ENCODE measurements at places on chromosomes 6 and 20. TPM values are rescaled to one million over a fixed set of nuclear protein-coding genes. Genes with fewer than 3 reads are reported as not detected.

The DEFB113 gene
- not detected for total RNA-seq

The SLC17A1 gene
- total RNA-seq: not detected

The MBOAT1 gene
- 32.3 TPM for total RNA-seq

The FRK gene
- total RNA-seq: 1.3 TPM

The BMP5 gene
- not detected for total RNA-seq

The TAAR2 gene
- not detected for total RNA-seq

The ARFGAP1 gene
- 35.3 TPM for total RNA-seq

The ARMC2 gene
- total RNA-seq: 2.5 TPM

The NFATC2 gene
- 0.25 TPM for total RNA-seq

The GJA10 gene
- total RNA-seq: not detected

- DNase-seq: no peak
Measured at GRCh38 chr6:62474793-62475192, 188.8 kb upstream of the KHDRBS2 start.

GRCh38 chr6:28354688-28355554 is 5.2 kb downstream of the ZKSCAN3 start:
- DNase-seq: no peak

GRCh38 chr6:113824866-113825265 is 32.3 kb upstream of the MARCKS start:
- no peak for DNase-seq

DNA sequence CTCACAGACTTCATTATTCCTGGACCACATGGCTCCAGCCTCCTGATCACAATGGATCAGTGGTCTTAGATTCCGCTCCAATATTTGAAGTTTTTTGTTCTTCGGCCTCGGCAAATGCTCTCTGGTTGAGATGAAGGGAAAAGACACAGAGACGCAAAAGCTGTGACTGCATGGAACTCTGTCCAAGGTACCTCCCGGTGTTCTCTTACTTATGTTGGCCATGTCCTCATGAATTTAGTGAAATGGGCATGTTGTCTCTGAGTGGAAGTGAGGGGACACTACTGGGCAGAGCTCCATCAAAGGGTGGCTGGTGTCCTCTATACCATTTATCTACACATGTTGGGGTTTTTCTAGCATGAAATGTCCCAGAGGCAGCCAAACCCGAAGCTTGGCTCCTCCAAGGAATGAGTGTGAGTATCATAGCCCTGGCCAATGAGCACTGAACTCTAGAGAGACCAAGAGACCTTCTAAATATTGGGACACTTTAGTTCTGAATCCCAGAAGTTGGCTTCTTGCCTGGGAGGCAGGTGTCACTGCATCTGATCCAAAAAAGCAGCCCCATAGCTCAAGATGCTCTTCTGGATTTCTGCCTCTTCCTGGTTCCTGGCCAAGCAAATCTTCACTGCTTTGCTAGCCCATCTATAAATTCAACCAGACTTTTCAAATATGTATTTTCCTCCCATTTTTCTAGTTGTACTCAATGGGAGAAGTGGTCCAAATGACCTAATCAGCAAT is 34.1 kb downstream of the HLA-G start:
- no peak for DNase-seq

DNA sequence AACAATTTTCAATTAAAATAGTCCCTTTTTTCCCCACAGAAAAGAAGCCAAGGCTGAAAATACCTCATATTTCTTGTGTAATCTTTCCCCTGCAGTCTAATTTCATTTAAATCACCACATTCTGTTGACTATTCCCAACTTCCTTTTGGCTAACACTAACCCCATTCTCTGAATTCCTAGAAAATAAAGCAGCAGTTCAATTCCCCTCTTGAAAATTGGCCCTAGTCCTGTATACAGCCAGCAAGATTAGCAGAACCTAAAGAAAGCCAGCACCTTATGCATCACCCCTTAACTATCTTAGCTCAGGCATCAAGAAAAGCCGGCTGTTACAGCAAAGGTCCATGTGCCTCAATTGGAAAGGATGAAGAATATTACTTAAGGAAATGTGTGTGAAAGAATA is 69.7 kb downstream of the MDN1 start:
- DNase-seq: no peak

DNA sequence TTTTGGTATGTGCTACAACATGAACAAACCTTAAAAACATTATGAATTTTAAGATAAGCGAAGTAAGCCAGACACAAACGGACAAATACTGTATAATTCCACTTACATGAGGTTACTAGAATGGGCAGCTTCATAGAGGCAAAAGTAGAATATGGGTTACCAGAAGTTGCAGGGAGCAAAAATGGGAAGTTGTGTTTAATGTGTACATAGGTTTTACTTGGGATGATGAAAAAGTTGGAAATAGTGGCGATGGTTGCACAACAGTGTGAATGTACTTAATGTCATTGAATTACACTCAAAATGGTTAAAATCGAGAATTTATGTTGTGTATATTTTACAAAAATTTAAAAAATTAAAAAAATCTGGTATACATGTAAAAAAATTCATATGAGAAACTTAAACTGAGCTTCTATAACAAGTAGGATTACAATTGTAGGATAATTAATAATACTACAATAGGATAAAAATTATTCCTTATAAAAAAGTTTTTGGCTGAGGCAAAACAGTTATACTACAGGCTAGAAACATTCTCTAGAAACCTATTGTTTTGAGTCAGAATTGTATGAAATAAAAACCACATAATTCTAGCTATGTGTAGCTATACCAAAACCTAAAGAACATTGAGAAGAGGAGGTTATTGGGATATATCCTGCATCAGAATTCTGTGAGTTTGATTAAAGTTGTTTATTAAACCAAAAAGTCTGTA is 24.8 kb upstream of the DYNLRB1 start:
- no peak for DNase-seq

DNA sequence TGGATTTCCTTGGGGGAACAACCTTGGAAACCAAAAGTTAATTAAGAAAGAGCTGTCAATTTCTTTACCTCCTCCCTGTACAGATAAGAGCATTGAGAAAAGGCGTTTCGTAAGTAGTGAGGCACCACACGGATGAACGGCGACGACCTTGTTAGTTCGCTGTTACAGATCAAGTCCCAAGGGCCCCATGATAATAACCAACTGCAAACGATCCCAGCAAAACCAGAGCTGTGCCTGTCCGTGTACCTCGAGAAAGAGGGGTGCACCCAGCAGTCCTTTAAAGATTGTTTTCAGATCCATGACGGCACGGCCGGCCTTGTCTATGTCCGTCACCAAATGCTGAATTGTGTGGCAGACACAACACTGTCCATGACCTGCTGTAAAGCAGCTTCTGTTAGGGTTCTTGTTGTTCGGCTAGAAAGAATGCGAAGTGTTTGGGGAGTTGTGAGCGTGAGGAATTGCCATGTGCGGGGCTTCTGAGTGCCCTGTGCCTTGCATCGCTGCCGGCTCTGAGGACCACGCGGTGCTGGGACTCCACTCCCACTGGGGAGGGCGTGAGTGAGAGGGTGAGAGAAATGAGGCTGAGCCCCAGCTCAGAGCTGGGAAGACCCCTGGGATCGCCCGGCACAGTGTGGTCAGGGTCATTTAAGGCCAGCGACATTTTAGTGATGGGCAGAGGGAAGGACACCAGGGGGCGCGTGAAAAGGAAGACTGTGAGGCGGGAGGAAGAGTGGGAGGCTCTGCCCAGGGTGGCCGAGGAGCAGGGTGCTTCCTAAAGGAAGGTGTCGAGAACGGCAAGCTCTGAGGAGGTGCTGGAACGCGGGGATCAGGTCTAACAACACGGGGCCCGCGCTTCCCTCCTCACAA is 136.8 kb upstream of the RPS6KA2 start:
- DNase-seq: no peak

GRCh38 chr6:152471456-152472265 is 165.5 kb downstream of the SYNE1 start:
- DNase-seq: peak; percentile 41

DNA sequence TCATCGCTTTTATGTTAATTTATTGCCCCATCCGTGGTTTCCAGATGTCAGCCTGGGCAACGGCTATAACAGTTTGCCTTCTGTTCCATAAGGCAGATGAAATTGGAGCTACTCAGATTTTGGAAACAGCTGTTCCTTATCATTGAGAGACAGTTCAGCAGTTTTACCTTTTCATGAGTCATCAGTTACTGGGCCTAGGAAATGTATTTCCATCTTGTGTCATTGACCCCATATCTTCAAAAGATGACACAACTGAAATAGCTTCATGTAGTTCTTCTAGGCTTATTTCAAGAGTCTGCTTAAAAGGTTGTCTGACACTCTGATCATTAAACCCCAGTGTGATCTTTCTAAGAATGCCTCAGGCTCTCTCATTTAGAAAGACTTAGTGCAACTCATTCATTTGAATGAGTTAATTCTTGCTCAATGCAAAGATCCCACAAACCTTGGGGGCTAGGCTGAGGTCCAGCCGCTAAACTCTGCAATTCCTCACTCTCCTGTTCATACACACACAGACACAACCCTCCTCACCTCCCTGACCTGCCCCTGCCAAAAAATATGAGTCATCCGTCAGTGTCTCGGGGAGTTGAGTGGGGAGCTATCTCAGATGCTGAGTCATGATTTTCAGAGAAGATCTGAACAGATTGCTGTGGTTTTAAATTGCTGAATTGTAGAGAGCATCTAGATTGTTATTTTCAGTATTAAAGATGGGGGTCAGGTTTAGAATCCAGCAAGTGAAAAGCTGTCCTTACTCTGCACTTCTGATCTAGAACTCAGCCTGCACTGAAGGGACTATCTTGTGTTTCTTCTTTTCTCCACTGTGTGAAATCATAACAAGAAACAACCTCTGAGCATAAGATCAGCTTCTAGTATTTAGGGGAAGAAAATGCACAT is 61.8 kb downstream of the RPP40 start:
- peak; percentile 100 for DNase-seq

- no peak for DNase-seq
Measured at GRCh38 chr6:53062169-53062539, 3.0 kb upstream of the FBXO9 start.

DNA sequence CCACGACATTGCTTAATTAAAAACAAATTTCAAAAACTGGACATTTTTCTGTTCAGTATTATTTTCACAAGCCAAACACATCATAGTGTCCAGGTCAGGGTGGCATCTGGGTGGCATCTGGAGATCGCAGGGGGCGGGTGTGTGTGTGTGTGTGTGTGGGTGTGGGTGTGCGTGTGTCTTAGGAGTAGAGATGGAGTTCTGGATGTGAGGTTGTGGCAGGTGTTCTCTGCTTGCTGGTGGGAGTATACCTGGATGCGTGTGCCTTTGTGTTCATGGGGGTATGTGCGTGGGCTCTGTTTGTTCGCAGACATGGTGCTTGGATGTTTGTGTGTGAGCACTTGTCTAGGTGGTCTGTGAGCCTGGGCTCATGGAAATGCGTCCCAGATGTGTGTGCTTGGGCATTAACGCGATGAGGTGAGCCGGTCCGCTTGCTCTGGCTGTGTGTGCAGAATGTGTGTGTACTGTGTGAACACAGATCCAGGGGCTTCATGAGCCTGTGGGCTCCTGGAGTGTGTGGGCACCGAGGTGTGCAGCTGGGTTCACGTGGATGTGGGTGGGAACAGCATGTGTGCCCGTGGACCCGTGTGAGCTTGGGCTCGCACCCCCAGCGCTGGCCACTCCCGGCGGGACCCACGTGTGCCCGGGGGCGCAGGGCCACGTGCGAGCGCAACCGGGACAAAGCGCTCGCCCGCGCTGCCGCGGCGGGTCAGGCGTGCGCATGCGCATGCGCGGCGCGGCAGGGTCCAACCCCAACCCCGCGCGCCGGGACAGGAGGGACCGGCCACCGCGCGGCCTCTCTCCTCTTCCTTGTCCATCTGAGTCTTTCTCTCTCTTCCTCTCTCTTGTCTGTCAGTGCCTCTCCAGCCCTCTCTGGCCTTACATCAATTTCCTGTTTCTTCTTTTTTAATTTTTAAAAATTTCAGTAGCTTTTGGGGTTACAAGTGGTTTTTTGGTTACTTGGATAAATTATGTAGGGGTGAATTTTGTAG is 60.4 kb downstream of the SRC start:
- peak; percentile 59 for DNase-seq

DNA sequence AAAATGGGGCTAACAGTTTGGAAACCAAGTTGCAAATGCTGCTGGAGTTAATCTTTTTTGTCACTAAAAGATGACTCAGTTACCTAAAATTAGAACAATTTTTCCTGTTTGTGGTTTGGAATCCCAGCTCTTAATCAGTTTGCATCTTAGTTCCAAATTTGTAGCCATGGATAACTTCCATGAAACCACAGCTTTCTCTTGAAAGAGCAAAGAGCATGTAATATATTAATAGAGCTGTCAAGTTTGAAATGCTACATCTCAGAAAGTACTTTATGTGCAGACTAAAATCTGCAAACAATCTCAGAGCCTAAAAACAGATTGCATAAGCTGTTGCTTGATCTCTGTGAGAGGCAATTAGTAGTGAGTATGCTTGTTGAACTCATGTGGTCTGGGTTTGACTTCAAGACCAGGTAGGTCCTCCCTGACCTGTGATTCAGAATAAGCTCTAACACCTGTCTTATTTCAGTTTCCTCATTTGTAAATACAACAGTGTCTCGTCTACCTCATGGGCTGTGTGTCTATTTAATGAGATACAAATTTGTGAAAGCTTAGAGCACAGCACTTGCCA is 23.5 kb downstream of the DHX35 start:
- DNase-seq: peak; percentile 97

- DNase-seq: peak; percentile 45
Measured at GRCh38 chr20:23305098-23305497, 45.5 kb upstream of the NXT1 start.

- DNase-seq: no peak
Measured at GRCh38 chr6:20159781-20160540, 52.3 kb downstream of the MBOAT1 start.

- peak; percentile 34 for DNase-seq
Measured at GRCh38 chr20:35739294-35740163, 2.5 kb downstream of the RBM39 start.

DNA sequence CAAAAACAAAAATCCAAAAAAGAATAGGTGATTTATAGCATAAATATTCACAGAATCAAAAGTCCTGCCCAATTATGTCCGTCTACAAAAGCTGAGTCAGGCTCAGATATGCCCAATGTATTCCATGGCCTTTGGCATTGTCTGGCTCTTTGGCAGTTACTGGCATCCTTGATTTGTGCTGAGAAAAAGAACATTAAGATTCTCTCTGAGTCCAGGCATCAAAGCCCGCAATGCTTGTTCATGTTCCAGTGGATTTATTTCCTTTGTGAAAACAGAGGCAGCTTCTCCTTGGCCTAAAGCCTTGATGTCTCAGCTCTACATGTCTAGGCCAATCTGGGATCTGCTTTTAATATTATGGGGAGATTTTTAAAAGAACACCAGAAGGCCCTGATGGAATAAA is 76.1 kb upstream of the SLC4A11 start:
- DNase-seq: peak; percentile 22

- DNase-seq: no peak
Measured at GRCh38 chr20:59895908-59896307, 37.5 kb downstream of the SYCP2 start.

DNA sequence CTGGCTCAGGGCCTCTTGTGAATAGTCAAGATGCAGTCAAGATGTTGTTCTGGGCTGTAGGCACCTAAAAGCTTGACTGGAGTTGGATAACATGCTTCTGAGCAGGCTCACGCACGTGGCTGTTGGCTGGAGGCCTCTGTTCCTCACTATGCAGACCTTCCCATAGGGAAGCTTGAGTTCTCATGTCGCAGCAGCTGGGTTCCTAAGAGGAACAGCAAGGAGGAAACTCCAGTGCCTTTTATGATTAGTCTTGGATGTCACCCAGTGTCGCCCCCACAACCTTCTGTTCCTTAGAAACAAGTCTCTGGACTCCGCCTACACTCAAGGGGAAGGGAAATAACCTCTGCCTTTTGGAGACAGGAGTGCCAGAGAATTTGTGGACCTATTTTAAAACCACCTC is 210.7 kb downstream of the BCAS1 start:
- DNase-seq: no peak
